Fibroblast of the conjunctiva (primary cell): ENCODE measurements at places on chromosomes 11 and 22.

DNA sequence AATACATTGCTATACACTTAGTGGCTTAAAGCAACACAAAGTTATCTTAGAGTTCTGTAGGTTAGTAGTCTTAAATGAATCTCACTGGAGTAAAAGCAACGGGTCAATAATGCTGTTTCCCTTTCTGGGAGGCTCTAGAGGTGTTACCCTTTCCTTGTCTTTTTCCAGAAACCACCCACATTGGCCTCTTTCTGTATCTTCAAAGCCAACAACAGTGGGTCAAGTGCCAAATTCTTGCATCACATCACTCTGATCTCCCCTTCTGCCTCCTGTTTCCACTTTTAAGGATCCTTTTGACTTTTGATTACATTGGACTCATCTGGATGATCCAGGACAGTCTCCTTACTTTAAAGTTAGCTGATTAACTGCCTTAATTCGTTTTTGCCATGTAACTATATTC lies 93.6 kb downstream of the DDX10 start:
- DNase-seq, result no peak

DNA sequence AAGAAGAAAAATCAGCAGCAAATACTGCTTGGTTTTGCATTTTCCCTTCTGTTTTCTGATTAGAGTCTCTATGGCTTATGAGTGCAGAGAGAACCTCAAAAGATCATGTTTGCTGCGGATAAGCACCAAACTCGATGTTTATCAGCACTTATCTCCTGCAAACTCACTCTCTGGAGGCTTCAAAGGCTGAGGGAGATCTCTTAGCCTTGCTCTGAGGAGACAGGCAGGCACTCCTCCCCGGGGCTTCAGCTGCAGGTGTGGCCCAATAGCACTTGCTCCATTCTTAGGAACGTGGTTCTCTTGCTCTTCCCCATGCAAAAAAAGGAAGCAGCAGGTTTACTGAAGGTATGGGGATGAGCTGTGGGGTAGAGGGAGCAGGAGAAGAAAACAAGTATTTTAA lies 45.1 kb downstream of the FLI1 start:
- no peak for DNase-seq

DNA sequence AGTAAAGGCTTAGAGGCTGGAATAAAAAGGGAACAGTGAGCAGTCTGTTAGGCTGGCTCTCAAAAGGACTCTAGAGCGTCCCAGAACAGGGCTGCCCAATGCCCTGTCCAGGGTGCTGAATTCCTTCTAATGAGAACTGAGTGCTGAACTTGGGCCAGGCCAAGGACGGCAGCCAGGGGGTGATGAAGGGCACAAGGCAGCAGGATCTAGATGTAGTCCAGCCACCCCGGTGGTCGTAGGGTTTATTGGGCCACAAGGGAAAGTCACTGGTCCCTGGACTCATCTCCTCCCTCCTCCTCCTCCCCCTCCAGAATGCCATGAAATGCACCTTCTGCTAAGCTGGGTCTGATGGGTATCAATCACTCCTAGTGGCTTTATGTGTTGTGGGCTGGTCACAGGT lies 19.2 kb downstream of the NPTXR start:
- DNase-seq, result peak; percentile 24

DNA sequence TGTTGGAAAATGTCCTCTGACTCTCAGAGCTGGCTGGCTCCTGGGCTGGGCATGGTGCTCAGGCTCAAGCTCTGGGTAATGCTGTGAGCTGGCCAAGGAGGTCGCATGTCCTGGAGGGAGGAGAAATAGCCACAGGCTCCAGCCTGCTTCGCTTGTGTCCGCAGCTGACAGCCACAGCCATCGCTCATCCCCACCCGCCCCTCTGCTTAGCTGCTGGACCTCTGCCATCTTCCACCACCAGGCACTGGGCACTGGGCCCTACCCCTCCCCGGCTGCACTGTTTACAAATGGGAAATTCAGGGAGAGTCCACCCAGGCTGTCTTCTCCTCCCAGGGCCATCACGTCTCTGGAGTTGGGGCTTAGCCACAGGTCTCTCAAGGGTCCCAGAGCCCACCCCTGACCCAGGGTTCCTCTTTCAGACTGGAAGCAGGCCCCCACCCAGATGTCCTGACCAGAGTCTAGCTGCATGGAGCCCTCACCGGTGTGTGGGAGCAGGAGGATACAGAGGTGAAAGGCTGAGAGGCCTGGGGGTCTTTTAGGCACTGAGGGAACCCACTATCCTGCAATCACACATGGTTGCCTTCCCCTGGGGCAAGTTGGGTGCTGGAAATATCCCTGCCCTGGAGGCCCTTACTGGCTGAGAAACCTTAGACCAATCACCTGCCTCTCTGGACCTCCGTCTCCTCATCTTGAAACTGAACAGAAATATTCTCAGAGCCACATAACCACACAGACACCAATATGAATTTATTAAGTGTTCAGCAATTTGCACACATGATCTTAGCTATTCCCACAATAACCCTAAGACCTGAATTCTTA lies 62.7 kb downstream of the CD82 start:
- DNase-seq, result no peak

DNA sequence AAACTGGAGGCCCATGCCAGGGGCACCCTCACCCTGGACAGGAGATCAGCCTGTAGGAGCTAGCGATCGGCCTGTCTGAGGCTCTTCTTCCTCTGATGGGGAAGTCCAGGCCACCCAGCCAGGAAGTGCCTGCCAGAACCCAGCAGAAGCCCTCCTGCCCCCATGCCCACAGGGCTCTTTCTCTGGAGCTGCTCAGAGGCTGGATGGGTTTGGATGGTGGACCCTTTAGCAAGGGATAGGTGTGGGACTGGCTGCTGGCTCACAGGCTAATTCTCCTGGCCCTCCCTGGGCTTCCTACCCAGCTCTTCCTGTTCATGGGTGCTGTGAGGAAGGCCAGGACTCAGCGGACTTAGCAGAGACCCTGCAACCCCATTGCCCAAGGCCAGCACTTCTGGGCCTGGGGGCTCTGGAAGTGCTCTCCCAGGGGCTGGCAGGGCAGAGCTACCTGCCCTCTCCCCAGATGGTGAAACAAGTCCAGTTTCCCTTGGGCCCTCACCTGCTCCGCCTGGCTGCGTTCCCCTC lies 7.6 kb downstream of the FXYD2 start:
- no peak for DNase-seq

GRCh38 chr11:132814410-132814809 lies 717.9 kb downstream of the OPCML start:
- no peak for DNase-seq

GRCh38 chr22:32794449-32795213 lies 6.9 kb upstream of the TIMP3 start:
- no peak for DNase-seq

GRCh38 chr22:47027766-47028165 lies 265.3 kb downstream of the TBC1D22A start:
- no peak for DNase-seq

- DNase-seq, result no peak
These were observed 8.6 kb downstream of the PLA2G6 start for GRCh38 chr22:38172832-38173640.

- no peak for DNase-seq
These were observed 12.2 kb upstream of the DCHS1 start for GRCh38 chr11:6667733-6668374.

DNA sequence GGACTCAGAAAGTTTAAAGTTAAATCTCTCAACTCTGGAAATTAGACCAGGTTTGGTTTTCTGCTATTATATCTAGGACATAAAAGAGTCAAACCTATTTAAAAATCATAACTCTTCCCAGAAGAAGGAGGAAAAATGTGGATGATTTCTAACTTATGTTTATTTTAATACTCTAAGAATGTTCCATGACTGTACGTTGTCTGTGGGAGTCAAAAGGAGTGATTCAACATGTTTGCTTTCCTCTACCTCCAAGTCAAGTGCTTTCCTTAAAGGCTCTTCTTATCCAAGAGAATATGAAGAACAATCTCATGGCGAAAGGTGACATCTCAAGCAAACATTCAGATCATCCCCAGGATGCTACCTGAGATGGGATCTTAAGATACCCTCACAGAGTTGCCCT lies 21.6 kb downstream of the OR51E1 start:
- no peak for DNase-seq

DNA sequence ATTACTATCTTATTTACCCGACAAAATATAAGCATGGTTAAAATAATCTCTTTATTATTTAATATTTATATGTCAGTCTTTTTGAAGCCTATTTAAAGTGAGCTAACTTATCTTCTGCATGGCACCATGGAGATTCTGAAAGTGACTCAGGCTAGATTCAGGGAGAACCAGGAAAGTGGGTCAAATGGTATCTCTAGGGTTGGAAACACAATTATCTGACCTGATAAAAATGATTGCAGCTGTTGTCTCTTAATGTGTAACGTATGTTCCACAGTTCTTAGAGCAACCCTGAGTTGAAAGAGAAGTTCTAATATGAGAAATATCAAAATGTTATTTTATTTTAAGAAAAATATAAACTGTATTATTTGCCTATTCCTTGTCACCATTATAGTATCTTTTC lies 143.1 kb upstream of the CARD18 start:
- DNase-seq, result no peak

- no peak for DNase-seq
These were observed 17.0 kb downstream of the MICAL2 start for GRCh38 chr11:12127206-12127898.

- DNase-seq, result no peak
These were observed 55.7 kb downstream of the MYO18B start for GRCh38 chr22:25797498-25798290.

GRCh38 chr11:88354912-88355311 lies 17.4 kb upstream of the CTSC start:
- DNase-seq, result no peak

- DNase-seq, result peak; percentile 29
These were observed 757 bp upstream of the HINFP start for GRCh38 chr11:119120639-119121007.

- DNase-seq, result no peak
These were observed 96.3 kb upstream of the DRD2 start for GRCh38 chr11:113571531-113571930.

DNA sequence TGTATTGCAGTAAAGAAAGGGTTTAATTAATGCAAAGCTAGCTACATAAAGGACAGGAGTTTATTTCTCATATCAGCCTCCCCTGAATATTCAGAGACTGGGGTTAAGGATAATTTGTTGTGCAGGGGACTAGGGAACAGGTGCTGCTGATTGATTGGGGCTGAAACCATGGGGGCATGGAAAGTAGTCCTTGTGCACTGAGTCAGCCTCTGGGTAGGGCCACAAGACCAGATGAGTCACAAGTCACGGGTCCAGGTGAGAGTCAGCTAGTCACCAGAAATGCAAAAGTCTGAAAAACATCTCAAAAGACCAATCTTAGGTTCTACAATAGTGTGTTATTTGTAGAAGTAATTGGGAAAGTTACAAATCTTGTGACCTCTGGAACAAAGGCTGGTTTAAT lies 32.9 kb upstream of the SYT13 start:
- DNase-seq, result no peak

- no peak for DNase-seq
These were observed 49.9 kb downstream of the ZBTB16 start for GRCh38 chr11:114109206-114110090.

- DNase-seq, result no peak
These were observed 62.4 kb downstream of the CRYBB2 start for GRCh38 chr22:25281675-25282345.
